ENCODE measurements at places on chromosomes 12 and 14.

DNA sequence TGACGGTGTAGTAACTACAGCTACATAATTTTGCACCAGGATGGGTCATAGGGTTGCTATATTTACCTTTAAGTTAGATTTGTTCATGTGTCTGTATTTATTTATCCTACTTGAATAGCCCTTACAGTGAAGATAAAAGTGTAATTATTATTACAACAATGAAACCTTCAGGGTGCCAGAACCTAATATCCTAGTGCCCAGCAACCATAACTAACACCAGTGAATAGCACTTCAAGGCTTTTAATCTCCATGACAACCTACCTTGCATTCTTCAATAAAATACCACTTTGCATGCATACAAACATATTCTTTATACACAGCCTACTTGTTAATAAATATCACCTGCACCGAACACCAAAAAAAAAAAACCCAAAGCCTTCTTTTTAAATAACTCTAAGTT, 58.7 kb upstream of the G2E3 start:
- no peak for DNase-seq

- no peak for DNase-seq
Observed at GRCh38 chr12:95286713-95287112, 69.1 kb downstream of the VEZT start.

- no peak for DNase-seq
Observed at GRCh38 chr12:12423367-12423766, 66.5 kb downstream of the BORCS5 start.

DNA sequence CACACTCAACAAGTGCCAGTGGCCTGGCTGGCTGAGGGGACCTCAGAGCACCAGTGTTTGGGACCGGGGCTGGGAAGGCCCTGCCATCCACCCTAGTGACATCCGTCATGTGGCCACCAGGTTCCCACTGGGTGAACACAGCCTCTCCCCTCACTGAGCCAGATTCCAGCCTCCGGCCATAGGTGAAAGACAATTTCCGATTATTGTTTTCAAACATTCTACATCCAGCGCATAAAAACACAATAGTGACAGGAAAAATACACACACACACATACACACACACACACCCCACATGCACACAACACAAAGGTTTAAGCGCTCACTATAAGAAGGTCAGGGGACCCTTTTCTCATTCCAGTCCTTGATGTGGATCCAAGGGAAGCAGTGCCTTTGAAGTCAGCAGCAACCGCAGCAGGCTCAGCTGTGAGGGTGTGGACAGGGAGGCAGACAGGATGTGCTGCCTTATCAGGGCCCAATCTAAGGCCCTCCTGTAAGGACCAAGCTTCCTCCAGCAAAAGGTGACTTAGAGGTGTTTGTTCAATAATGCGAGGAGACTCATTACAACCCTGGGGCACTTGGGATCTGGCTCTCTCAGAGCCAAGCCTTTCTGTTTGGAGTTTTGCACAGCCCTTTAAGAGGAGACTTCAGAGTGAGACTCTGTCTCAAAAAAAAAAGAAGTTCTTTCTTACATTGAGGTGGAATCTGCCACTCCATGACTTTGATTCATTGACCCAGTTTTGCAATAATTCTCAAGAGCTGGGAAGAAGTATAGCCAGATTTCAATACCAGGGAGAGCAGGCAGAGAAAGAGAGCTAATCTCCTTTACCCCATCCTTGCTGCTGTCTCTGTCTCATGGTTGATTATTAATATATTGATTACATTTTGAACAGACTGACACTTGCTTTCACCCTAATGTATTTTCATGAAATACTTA, 227.8 kb downstream of the ZFP36L1 start:
- no peak for DNase-seq

DNA sequence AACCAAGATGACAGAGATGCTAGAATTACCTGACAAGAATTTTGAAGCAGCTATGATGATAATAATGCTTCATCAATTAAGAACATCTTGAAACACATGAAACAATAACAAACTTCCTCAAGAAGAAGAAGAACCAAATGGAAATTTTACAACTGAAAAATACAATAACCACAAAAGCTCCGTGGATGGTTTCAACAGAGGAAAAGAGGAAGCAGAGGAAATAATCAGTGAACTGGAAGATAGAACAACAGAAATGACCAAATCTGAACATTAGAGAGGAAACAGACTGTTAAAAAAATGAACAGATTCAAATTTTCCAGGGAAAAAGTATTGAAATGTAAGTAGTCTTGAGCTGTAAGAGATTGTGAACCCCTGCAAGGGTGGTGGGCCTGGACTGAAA, 62.8 kb upstream of the SLC35F4 start:
- no peak for DNase-seq

- DNase-seq: no peak
Observed at GRCh38 chr12:83389237-83389996, 702.7 kb downstream of the TMTC2 start.

DNA sequence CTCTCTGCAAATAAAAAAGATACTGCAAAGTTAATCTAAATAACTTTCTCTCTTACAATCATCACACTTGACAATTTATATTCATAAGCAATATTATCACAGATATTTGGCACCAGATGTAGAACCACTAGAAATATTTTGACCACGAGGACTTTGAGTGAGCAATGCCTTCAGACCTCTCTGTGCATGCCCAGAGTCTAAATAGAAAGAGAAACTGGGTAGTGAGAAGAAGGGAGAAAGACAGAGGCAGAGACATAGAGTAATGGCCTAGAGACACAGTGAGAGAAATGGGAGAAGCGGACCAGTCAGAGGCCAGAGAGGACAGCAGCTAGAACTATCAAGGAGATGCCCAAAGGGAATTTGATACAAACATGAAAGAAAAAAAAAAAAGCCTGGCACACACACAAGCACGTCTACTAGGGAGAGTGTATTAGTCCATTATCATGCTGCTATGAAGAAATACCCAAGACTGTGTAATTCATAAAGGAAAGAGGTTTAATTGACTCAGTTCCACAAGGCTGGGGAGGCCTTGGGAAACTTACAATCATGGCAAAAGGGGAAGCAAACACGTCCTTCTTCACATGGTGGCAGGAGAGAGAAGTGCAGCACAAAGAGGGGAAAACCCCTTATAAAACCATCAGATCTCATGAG, 41.1 kb downstream of the BMP4 start:
- no peak for DNase-seq

Data from stimulated activated CD4-positive, alpha-beta T cell treated with anti-CD3 and anti-CD28 coated beads, Interleukin-1b, Interleukin-23, amount 100 ng/mL, for 24 hours (primary cell).